ENCODE measurements at places on chromosomes 3 and 15. TPM values are rescaled to one million over a fixed set of nuclear protein-coding genes. Genes with fewer than 3 reads are reported as not detected.

CSPG4 gene
- 13.8 TPM for total RNA-seq

DNA sequence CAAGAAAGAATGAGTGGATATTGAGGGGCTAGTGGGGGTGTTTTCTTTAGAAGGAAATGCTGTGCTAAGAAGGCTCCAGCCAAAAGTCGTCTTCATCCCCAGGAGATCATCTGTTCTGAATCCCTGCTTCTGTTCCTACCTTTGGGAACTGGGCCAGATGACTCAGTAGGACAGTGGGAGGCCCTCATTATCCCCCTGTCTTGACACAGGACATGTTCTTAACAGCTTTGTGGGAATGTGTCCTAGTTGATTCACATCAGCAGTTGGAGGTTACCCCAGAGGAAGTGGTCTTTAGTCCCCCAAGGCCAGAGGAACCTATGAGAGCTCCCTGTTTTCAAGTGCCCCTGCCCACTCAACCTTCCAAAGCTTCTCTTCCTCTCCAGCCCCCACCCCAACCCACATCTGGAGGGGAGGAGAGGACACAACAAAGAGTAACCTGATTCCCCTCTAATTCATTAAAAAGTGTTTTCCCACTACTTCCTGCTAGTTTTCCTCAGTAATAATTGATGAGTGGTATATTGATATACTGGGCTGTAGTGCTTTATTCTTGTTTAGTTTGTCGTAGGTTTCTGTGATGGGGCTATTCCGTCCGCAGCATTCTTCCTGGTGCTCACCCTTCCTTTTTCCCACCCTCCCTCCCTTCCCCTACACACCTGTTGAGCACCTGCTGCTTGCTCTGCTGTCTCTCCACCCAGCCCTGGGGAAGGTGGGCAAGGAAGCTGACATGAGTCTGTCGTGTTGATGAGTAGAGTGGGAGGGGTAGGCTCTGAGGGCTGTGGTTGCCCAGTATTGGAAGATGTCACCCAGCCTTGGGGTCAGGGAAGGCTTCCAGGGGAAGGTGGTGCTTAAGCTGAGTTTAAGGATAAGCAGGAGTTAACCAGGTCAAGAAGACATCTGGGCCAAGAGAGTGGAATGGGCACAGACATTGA is 9.3 kb downstream of the PXYLP1 start:
- no peaks in the 10 kb centered on the region for H3K27me3 ChIP-seq
- peaks cover 22% of the 10 kb centered on the region for H3K4me1 ChIP-seq
- H3K4me3 ChIP-seq, result no peak overlapping the region
- no peak for DNase-seq
- H3K36me3 ChIP-seq, result no peaks in the 10 kb centered on the region
- no peak overlapping the region for H3K27ac ChIP-seq

CLDN1 gene
- 698 TPM for total RNA-seq

UACA gene
- 23.4 TPM for total RNA-seq

- no peak overlapping the region for H3K27ac ChIP-seq
- peaks cover 33% of the 10 kb centered on the region for H3K4me1 ChIP-seq
These were observed 5.1 kb downstream of the DUOX1 start for GRCh38 chr15:45134682-45135604.

RTP1 gene
- total RNA-seq, result not detected

GRCh38 chr3:124059580-124059979 is 67.7 kb upstream of the ROPN1 start:
- peaks cover 7% of the 10 kb centered on the region for H3K4me1 ChIP-seq
- no peak overlapping the region for H3K27ac ChIP-seq
- H3K4me3 ChIP-seq, result no peak overlapping the region
- H3K27me3 ChIP-seq, result no peaks in the 10 kb centered on the region

GRCh38 chr15:66886686-66887273 is 178.6 kb upstream of the SMAD3 start:
- H3K4me3 ChIP-seq, result no peak overlapping the region
- no peak overlapping the region for H3K27ac ChIP-seq
- H3K27me3 ChIP-seq, result no peaks in the 10 kb centered on the region
- peak; percentile 55 for DNase-seq

- peaks cover 42% of the 10 kb centered on the region for H3K36me3 ChIP-seq
- H3K27ac ChIP-seq, result no peak overlapping the region
These were observed 136.3 kb downstream of the GHSR start for GRCh38 chr3:172312001-172312400.

DNA sequence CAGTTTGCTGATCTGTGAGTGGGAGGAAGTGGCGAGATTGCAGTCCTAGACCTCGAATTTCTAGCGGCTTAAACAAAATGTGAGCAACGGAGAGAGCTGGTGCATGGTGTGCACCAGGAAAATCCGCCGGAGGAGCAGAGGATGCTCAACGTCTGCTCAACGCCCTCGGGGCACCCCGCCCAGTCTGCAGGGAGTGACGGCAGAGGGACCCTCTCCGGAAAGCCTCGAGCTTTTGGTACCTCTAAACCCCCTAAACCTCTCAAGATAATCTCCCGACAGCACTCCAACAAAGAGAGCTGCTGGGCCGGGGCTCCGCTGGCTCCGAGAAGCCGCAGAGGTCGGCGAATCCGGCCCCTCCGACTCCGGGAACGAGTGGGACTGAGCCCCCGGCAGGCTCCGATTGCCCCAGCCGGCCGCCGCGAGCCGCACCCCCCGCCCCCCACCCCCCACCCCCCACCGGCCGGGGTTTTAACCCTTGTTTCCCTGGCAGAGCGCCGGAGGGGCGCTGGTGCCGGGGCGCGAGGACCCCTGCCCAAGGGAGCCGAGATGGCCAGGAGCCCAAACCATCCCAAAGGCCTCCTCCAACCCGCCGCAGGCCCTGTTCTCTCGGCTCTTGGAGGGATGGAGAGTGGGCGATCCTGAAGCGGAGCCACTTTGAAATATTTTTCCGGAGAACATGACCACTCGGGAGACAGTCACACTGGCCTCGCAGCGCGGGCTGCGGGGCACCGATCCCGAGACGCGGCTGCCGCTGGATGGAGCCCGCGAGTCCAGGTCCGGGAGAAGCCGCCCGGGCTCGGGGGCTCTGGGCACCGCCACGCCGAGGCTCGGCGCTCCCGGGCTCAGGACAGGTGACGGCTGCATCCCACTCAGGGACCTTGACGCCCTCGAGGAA is 1.5 kb downstream of the MEGF11 start:
- no peak for DNase-seq
- no peak overlapping the region for H3K27ac ChIP-seq

- no peak overlapping the region for H3K4me3 ChIP-seq
- peak overlapping the region; percentile 54 for H3K27ac ChIP-seq
- H3K4me1 ChIP-seq, result peaks cover 20% of the 10 kb centered on the region
- no peaks in the 10 kb centered on the region for H3K36me3 ChIP-seq
These were observed 13.1 kb upstream of the USP3 start for GRCh38 chr15:63491116-63491827.

AGBL1 gene
- total RNA-seq, result 0.56 TPM

PLSCR2 gene
- not detected for total RNA-seq

DNA sequence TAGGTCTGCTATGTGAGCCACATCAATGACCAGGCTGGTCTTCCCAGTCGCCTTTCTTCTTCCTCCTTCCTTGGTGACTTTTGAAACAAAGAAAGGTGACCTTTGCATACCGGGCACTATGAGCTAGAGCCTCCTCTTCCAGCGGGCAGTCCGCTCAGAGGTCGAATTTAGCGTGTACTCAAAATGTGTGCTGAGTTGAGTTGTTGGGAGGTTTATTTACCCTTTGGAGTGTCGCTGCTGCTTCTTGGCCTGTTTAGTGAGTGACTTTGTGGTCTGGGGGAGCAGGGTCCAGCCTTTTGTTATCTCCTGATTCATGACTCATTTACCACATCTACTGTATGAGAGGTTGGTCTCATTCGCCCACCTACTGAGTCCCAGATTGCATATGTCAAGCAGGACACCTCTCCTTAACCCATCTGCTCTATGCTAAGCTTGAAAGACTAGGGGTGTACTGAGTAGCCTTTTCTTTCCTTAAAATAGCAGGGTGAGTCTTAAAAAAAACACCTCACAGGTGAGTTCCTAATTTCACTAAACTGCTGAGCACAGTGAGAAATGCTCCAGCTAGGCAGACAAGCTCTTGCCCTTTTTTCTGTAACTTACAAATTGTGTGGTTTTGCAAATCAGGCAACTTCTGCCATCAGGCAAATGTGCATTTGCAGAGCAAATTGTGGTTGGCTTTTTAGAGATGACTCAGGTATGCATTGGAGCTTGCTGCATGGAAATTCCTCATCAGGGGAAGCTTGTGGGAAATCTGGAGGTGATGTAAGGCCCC is 3.2 kb upstream of the SIAH2 start:
- H3K27ac ChIP-seq, result no peak overlapping the region
- no peaks in the 10 kb centered on the region for H3K27me3 ChIP-seq
- no peak overlapping the region for H3K4me3 ChIP-seq
- H3K36me3 ChIP-seq, result no peaks in the 10 kb centered on the region

NRG4 gene
- 0.17 TPM for total RNA-seq

DNA sequence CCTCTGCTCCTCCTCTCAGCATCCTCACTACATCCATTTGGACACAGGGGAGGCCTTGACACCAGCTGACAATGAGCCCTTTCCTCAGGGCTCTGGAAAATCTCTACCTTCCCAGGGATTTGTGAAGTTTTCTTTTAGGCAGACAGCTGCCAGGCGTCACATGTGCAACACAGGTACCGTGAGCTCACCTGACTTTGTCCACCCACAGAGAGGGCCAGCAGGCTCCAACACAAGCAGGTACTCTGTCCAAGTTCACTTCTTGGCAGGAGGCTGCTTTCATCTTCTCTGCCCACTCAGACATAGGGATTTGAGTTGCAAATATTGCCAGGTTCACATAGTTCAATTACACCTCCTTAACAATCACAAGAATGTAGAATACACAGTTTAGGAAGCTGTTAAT is 15.3 kb upstream of the MINAR1 start:
- H3K27me3 ChIP-seq, result no peaks in the 10 kb centered on the region
- no peaks in the 10 kb centered on the region for H3K4me1 ChIP-seq
- no peak overlapping the region for H3K27ac ChIP-seq
- no peak overlapping the region for H3K4me3 ChIP-seq

OIP5 gene
- 1.4 TPM for total RNA-seq

DNA sequence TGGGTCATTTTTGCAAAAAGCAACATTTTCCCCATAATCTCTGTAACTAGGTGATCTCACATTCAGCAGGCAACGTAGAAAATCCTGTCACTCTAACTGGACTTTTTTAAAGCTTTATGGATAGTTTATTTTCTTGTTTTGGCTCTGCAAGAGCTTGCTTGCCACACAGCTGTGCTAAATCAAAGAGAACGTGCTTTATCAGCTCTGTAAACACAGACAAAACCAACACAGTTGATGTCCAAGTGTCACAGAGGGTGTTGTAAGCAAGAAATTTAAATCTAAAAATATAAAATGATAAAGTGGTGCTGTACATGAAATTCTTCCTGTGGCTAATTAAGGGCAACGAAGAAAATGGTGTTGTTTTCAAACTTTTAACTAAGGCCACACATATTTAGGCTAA is 97.5 kb upstream of the STAC start:
- no peaks in the 10 kb centered on the region for H3K4me1 ChIP-seq
- DNase-seq, result no peak
- H3K27ac ChIP-seq, result no peak overlapping the region
- no peaks in the 10 kb centered on the region for H3K36me3 ChIP-seq
- H3K4me3 ChIP-seq, result no peak overlapping the region
- no peaks in the 10 kb centered on the region for H3K27me3 ChIP-seq

DNA sequence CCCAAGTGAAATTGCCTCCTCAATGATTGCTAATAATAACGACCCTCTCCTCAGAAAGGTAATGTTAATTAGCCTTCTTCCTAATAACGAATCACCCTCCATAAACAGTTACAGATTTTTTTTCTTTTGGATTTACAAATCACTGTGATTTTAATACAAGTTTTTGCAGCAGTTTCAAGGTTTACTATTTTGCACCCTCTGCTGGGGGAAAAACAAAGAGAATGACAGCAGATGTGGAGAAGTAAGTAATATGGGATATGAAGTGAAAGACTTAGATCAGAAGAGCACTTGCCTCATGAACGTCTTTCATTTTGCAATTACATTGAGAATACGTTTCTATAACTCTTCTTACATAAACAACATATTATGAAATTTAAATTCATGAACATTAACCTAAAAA is 16.1 kb upstream of the CNTN3 start:
- no peaks in the 10 kb centered on the region for H3K27me3 ChIP-seq
- no peak overlapping the region for H3K4me3 ChIP-seq
- no peaks in the 10 kb centered on the region for H3K4me1 ChIP-seq
- no peaks in the 10 kb centered on the region for H3K36me3 ChIP-seq

ACTRT3 gene
- total RNA-seq, result 0.60 TPM

LRRIQ4 gene
- total RNA-seq, result not detected

DNA sequence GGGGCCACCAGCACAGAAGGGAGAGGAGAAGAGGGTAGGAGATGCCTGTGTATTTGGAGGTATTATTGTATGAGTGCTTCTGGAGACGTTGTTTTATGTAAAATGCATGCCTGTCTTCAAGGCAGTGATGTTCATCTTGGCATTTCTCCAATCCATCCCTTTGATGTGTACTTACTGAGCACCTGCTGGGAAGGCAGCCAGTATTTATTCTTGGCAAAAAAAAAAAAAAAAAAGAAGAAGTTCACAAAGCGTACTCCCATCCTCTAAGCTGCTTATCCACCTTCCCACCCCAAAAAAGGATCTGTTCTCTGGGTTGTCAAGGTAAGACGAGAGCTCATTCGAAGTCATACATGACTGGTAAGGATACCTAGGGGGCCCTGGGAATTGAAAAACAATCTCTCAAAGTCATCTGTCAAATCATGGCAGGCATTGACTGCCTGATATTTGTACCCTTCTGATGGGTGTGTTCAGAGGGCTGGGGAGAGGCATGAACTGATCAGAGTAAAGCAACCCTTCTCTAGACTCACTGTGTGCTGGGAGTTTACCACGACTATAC is 30.0 kb upstream of the SLC6A1 start:
- peaks cover 15% of the 10 kb centered on the region for H3K27me3 ChIP-seq
- H3K36me3 ChIP-seq, result no peaks in the 10 kb centered on the region
- DNase-seq, result no peak
- no peak overlapping the region for H3K27ac ChIP-seq

DNA sequence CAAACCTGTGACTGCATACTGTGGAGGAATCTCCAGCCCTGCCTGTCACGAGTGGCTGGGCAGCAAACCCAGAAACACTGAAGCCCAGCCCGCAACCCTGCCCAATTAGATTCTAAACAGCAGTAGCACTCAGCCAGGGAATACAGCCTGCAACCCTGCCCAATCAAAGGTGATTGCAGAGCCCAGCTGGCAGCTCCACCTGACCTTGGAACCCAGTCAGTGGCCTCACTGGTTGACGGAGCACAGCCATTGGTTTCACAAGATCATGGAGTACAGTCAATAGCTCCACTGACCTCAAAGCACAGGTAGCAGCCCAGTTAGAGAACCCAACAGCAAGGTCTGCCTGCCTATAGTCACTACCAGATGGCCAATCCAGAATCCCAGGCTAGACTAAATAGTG is 35.2 kb upstream of the MYLK start:
- no peak for DNase-seq
- peaks cover 37% of the 10 kb centered on the region for H3K36me3 ChIP-seq
- no peak overlapping the region for H3K4me3 ChIP-seq
- H3K27me3 ChIP-seq, result no peaks in the 10 kb centered on the region
- no peaks in the 10 kb centered on the region for H3K4me1 ChIP-seq

GRCh38 chr3:120568598-120568997 is 27.5 kb upstream of the NDUFB4 start:
- no peaks in the 10 kb centered on the region for H3K27me3 ChIP-seq
- H3K36me3 ChIP-seq, result no peaks in the 10 kb centered on the region
- H3K4me1 ChIP-seq, result peaks cover 9% of the 10 kb centered on the region
- H3K27ac ChIP-seq, result no peak overlapping the region

Data from suprapubic skin (tissue), 4 donors.